Activated gamma-delta T cell treated with Interleukin-2 at 50 U/mL for 16 hours (primary cell): ENCODE measurements at places on chromosomes 7 and 10.
A peak's percentile ranks its signal among the peaks of the same experiment; 100 is the strongest.

GRCh38 chr10:95480102-95480900, 80.9 kb downstream of the SORBS1 start:
- no peak for DNase-seq

DNA sequence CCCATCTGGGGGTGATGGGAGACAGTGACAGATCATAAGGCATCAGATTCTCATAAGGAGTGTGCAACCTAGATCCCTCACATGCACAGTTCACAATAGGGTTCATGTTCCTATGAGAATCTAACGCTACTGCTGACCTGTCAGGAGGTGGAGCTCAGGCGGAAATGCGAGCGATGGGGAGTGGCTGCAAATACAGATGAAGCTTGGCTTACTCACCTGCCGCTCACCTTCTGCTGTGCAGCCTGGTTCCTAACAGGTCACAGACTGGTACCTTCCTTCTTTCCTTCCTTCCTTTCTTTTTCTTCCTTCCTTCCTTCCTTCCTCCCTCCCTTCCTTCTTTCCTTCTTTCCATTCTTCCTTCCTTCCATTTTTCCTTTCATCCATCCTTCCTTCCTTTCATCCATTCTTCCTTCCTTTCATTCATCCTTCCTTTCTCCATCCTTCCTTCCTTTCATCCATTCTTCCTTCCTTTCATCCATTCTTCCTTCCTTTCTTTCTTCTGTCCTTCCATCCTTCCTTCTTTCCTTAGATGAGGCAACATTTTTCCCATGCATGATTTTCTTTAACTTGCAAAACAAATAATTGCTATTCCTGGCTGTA, 370.0 kb upstream of the AUTS2 start:
- no peak for DNase-seq

GRCh38 chr7:259751-260405, 30.1 kb upstream of the FOXL3 start:
- no peak for DNase-seq

- no peak for DNase-seq
Measured at GRCh38 chr10:72242675-72243074, 26.6 kb upstream of the ASCC1 start.

DNA sequence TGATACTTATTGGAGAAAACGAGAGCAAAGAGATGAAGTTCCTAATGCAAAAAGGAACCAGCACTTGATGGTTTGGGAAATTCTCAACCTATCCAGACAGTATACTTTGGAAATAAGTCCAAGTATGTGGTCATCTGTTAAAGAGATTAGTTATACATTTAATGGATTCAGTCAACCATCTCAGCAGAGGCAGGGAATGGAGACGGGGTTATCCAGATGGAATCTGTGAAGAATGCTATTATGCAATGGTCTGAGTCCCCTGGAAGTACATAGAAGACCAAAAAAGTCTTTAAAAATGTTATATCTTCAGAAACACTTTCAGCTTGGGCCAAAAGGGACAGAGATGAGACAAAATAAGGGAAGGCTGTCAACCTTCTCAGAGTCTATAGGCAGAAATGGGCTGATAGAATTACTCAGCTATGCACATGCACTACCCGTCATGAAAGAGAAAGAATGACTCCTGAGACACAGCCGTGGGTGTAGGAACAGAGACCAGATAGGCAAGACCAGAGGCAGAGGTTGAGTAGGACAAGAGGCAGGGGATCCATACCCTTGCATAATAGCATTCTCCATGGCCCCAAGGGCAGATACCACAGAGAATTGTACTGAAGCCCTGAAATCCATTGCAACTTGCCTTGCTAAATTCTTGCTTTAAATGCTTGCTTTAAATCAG, 738.8 kb upstream of the POT1 start:
- DNase-seq, result no peak

- DNase-seq, result no peak
Measured at GRCh38 chr7:88485821-88486220, 179.1 kb upstream of the STEAP4 start.

- DNase-seq, result no peak
Measured at GRCh38 chr7:130492523-130493274, 814 bp downstream of the MEST start.

GRCh38 chr7:121195874-121196273, 132.9 kb upstream of the WNT16 start:
- DNase-seq, result no peak

DNA sequence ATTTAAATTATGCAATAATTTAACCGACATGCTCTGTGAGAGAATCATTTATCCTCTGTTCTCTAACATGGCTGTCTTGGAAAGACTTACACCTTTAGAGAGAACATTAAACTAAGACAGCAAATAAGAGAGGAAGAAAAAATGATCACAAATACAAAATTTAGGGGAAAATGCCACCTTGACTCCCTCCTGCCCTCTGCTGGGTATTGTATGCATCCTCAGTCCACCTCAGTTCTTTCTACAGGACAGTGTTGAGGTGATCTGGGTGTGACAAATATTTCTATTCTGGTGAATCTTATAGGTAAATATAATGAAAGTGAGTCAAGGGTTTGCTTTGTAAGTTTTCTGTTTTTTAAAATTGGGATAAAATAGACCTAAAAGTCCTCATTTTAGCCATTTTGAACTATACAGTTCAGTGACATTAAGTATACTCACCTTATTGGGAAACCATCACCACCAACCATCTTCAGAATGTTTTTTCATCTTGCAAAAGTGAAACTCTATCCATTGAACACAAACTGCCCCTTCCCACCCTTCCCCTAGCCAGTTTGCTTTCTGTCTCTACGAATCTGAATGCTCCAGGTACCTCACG, 61.5 kb upstream of the ELMO1 start:
- DNase-seq, result peak; percentile 13

GRCh38 chr7:101112233-101112632, 14.7 kb upstream of the SERPINE1 start:
- no peak for DNase-seq

DNA sequence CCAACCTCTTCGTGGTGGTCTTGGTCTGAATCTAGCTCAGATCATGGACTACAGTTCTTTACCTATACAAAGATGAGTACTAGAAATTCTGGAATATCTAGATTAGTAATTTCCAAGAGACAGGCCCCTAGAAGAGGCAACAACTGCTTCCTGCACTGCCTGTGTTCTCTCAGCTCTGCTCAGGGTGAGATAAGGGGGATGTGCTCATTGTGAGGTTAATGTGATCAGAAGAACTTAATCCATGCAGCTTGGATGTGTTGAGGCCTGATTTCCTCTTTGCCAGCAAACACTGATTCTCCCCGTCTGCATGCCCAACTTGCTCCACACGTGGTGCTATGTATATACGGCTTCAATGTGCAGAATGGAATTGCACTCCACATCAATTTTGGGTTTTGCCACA, 268.0 kb downstream of the PHTF2 start:
- DNase-seq, result no peak

DNA sequence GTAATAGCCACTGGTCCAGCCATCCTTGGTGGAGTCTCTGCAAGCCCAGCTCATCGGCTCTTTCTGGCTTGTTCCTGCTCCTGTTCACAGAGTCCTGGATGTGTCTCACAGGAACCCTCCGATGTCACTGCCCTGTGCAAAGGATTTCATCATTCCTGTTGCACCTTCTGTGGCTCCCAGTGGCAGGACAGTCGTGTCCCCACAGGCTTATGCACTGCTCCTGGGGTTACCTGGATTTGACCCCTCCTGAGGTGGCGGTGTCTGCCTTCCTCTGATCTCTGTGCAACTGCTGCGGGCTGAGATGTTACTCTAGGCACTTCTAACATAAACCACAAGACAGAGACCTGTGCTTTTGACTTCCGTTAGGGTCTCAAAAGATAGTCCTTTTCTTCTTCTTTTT, 30.6 kb downstream of the APBB1IP start:
- DNase-seq, result peak; percentile 60

DNA sequence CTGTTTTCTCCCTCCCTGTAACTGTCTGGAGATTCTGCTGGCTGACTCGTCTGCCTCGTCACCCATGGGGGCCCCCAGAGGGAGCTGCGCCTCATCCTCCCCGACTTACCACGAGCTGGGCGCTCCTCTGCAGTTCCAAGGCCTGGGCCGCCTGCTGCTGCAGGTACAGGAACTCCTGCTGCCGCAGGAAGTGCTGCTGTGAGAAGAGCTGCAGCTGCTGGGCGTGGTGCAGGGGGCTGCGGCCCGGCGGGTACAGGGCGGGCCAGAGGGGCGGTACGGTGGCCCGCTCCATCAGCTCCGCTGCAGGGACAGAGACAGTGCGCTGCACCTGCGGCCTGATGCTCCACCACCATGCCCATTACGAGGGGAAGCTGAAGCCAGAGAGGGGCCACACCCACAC, 47.7 kb downstream of the TNRC18 start:
- DNase-seq, result peak; percentile 39

DNA sequence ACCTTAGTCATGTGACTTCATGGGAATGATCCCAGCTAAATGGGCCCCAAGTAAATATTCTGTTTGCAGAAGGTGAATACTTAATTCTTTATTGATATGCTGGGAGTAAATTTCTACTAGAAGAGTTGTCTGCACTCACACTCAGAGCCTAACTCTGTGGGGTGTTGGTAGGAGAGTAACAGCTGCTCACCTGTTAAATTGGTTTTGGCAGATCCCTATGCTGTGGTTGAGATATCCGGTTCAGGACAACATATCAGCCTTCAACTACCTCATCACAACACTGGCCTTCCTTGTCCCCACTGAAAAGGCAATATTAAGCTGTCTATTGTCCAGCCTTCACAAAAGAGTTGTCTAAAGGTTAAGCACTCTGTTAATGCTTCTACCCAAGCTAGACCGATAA, 738.3 kb downstream of the INHBA start:
- no peak for DNase-seq

GRCh38 chr10:132006966-132007365, 25.2 kb upstream of the BNIP3 start:
- DNase-seq, result no peak

DNA sequence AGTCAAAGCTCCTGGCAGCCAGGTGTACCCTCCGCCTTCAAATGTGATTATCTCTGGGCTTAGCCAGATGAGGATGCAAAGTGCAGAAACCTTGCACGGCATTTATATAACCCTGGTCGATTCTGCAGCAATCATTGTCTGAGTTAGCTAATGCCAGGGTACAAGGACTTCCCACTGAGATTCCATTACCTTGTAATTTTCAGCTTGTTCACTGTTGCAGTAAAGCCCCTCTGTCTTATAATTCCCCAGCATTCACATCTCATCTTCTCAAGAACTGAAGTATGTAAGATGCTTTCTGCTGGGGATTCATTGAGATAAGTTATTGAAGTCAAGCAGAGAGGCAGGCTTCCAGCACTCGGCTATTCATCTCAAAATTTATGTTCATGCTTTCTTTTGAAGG, 1090.6 kb upstream of the AUTS2 start:
- no peak for DNase-seq

GRCh38 chr10:4355350-4355749, 470.7 kb upstream of the AKR1E2 start:
- no peak for DNase-seq

GRCh38 chr7:48337012-48337621, 165.9 kb downstream of the ABCA13 start:
- no peak for DNase-seq

DNA sequence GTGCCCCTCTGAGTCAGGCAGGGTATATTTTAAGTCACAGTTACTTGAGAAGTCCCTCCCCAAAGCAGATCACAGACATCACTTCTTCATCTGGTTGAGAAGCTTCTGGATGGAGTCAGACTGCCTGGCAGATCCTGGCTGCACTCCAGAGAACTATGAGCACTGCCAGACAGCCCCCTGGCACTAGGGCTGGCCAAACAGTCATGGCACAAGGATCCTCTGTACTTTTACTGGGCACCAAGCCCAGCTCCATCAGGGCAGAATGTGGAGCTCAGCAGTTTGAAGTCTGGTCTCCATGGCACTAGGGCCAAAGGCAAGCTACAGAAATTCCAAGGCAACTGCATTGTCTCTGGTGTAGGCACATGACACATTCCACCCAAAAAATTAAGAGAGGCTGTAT, 162.1 kb downstream of the NRG3 start:
- DNase-seq, result no peak

GRCh38 chr10:121828045-121828444, 99.8 kb downstream of the ATE1 start:
- no peak for DNase-seq

DNA sequence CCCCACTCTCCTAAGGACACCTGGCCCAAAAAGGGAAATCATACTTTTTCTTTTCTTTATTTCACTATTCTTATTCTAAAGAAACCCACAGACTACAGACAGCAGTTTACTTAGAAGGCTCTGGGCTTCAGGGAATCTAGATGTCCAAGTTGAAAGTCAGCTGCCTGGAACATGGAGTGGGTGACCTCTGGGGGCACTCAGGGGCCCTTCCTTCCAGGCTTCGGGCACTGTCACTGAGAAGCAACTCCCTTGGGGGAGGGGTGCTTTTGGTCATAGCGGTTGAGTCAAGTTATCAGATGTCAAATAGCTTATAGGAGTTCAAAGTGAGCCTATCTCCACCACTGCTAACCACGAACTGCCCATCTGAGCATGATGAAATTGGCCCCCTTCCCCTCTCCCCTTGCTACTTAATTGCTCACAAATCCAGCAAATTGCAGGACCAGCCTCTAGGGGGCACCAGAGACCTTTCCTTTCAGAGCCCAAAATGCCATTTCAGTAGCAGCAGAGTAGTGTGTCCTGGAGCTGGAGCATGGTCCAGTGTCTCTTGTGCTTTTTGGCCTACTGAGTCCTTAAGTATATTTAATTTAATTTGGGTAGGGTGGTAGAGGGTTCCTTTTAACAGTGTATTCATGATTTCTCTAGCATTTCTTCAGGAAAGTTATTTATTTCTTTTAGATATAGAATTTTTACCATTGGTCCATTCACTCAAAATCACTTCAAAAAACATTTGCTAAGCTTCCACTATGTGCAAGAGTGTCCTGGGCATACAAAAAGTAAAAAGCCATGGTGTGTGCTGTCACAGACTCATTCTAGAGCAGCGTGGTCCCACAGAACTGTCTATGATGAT, 463.8 kb downstream of the KCNMA1 start:
- peak; percentile 75 for DNase-seq

DNA sequence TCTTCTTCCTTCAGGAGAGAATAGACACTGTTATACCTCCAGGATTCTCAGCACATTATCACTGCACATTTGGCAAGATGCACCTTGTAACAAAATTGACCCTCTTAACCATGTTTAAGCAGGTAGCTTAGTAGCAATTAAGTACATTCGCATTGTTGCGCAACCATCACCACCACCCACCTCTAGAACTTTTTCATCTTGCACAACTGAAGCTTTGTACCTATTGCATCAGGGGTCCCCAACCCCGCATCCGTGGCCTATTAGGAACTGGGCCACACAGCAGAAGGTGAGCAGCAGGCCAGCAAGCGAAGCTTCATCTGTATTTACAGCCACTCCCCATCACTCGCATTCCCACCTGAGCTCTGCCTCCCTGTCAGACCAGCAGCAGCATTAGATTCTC, 29.9 kb upstream of the SMURF1 start:
- no peak for DNase-seq

- DNase-seq, result no peak
Measured at GRCh38 chr10:29588629-29589421, 45.9 kb downstream of the SVIL start.

- DNase-seq, result no peak
Measured at GRCh38 chr7:18831419-18831818, 286.0 kb downstream of the TWIST1 start.

- no peak for DNase-seq
Measured at GRCh38 chr10:124745673-124746072, 1.5 kb upstream of the FAM53B start.

- DNase-seq, result no peak
Measured at GRCh38 chr7:129792721-129793120, 160.0 kb downstream of the UBE2H start.
